ENCODE measurements at places on chromosomes 16 and 17.
A peak's percentile ranks its signal among the peaks of the same experiment; 100 is the strongest.

GRCh38 chr16:86951831-86952598 lies 365.2 kb downstream of the C16orf95 start:
- DNase-seq: peak; percentile 99

GRCh38 chr16:28964072-28964471 lies 10.5 kb upstream of the SPNS1 start:
- DNase-seq: no peak

- DNase-seq: no peak
Observed at GRCh38 chr16:74771656-74772315, 2.8 kb downstream of the FA2H start.

DNA sequence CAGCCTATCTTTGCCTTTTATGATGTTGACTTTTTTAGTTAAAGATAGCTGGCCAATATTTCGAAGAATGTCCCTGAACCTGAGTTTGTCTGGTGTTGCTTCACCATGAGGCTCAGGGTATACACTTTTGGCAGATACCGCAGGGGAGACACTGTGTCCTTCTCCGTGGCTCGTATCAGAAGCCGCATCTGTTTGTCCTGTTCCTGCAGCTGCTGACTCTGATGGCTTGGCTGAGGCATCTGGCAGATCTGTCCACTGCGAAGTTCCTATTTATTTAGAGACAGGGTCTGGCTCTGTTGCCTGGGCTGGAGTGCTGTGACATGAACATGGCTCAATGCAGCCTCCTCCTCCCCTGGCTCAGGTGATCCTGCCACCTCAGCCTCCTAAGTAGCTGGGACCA lies 93.5 kb downstream of the CRISPLD2 start:
- no peak for DNase-seq

DNA sequence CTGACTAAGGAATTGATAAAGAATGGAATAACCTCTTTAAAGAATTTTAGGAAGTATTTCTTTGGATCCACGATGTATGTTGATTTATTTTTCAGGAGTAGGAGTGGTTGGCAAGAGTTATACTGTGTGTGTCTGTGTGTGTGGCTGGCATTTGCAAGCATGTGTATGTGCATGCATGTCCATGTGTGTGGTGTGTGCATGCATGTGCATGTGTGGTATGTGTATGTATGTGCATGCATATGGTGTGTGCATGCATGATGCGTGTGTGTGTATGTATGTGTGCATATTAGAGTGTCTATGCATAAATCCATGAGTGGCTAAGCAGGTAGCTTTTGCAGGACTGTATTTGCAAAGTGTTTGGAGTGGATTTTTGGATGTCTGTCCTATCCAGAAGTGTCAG lies 120.8 kb downstream of the HS3ST2 start:
- no peak for DNase-seq

DNA sequence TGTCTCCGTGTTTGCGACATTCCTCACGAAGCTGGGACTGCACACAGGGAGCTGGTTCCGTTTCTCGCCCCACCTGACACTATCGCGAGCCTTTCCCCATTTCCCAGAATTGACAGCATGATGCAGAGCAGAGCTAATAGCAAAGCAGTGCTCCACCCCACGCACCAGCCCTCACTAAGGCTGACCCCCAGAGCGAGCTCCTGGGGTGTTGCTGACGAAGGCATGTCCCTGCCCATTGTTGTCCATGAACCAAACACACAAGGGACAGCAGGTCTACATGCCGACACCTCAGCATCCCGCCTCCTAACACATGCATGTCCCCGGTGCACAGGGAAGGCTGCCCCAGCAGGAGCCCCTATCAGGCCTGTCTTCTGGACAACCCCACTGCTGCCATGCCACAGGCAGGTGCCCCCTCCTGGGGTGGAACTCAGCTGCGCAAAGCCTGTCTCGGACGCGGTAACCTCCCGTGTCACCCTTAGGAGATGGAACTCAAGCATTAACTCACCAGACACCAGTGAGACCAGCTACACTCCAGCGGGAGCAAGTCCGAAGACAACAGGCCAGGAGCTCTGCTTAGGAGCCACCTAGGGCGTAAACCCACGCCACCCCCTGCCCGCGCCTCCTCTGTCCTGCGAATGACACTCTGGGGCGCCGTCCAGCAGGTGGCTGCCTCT lies 16.9 kb upstream of the TRAP1 start:
- no peak for DNase-seq
